ENCODE measurements at places on chromosomes 2 and 18.

DNA sequence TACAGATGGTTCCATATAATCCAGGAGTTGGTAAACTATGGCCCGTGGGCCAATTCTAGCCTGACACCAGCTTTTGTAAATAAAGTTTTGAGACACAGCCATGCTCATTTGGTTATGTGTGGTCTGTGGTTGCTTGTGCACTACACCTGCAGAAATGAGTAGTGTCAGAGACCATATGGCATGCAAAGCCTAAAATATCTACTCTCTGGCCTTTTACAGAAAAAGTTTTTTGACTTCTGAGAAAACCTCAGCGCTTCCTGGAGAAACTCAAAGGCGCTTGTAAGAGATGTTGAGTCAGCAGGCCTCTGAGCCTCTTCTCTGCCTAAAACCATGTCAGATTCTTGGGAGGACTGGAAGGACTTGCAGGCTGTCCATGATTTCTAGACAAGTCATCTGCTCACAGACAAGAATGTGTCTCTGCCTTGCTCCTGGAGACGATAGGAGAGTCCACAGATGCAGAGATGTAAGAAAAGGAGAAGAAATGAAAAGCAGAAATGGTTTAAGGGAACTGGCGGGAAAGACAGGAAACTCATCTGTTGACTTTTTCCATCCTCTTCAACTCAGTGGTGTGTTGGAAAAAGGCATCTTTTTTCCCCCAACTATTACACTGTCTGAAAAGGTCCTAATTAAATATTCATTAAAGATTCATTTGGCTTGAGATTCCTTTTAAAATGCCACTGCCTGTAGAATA lies 5.2 kb downstream of the TTC39C start:
- DNase-seq, result no peak

- DNase-seq, result no peak
Observed at GRCh38 chr2:161163440-161163839, 3.2 kb downstream of the TANK start.

GRCh38 chr18:65527879-65528633 lies 222.8 kb upstream of the CDH7 start:
- DNase-seq, result no peak

- DNase-seq, result peak; percentile 57
Observed at GRCh38 chr18:58754544-58755068, 83.3 kb downstream of the MALT1 start.

GRCh38 chr2:128309280-128310093 lies 9.2 kb downstream of the HS6ST1 start:
- peak; percentile 66 for DNase-seq

- DNase-seq, result no peak
Observed at GRCh38 chr18:7908681-7909299, 341.7 kb downstream of the PTPRM start.

DNA sequence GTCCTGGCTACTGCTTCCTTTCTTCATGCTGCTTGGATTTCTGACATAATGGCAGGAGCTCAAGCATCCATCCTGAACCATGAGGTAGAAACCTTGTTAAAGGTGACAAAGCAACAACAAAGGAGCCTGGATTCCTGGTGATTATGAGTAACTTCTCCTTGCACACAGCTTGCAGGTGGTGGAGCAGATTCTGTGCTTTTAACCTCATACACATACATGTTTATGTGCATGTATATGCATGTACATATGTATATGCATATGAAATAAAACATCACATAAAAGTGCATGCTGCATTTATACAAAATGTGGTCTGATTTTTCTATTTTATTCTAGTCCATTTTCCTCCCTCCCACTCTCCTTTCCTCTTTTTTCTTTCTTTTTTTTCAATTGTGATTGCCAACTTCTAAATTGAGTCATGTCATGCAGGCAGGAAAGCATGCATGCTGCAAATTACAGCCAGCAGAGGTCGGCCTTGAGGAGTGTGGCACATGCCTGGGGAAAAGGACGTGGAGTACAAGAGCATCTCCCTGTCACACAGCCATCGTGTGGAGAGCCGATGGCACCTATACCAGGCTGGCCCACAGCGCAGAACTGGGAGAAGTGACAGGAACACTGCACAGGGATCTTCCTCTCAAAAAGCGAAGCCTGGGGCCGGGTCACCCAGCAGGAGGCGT lies 17.9 kb downstream of the LCT start:
- DNase-seq, result no peak

DNA sequence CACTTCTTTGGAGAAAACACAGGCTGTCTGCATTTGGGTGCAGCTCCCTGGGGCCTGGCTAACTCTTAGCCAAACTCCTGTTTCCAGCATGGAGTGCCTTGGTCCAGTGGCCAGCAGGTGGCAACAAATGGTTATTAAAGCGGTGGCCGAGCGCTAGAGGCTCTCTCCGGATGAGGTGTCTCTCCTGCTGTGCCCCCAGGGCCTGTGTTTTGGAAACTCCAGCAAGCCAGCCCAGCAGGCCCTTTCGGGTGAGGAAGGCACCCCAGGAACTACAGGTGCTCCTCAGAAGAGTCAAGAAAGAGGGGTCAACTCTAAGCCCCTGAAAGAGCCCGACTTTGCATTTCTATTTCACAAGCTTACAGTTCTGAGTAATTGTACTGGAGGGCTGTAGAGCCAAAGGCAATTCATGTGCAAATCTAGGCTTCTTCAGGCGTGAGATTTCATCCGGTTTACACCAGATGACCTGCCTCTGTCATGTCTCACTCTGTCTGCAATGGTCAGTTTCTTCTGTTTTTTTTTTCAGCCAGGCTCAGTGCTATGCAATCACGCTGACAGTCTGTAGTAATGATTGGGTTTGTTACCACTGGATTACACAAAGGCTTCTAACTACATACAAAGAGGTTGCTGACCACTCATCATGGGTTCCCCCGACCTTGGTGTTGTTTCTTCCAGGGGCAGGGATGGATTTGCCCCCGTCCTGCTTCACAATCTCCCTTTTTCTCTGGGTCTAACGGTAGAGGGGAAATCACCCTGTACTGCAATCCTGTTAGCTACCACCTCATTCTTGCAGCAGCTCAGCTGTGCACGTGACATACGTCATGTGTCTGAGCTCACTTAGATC lies 7.6 kb upstream of the CHRNA1 start:
- DNase-seq, result peak; percentile 74

DNA sequence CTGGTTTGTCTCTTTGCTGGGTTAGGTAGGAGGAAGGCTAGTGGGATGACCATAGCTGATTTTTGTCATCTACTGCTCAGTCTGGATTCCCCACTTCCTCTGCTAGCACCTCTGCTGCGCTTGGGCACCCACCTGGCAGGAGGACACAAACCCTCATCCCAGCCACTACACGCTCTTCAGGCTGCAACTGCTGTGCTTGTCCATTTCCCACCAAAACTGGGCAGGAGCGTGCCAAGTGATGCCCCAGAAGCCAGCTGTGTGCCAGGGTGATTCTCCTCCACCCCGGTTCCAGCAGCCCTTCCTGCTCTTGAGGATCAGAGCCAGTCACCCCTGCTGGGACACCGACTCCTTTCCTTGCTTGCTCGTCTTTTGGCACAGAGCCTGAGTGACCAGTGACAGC lies 15.7 kb upstream of the PER2 start:
- DNase-seq, result no peak

- no peak for DNase-seq
Observed at GRCh38 chr2:223786236-223786635, 51.1 kb downstream of the AP1S3 start.

GRCh38 chr18:78975292-78975691 lies 4.3 kb upstream of the SALL3 start:
- no peak for DNase-seq

GRCh38 chr18:73962256-73962655 lies 185.4 kb downstream of the FBXO15 start:
- DNase-seq, result no peak

- no peak for DNase-seq
Observed at GRCh38 chr2:205802065-205802464, 119.8 kb downstream of the NRP2 start.

GRCh38 chr2:241659150-241659739 lies 21.8 kb downstream of the ATG4B start:
- no peak for DNase-seq

GRCh38 chr18:53819174-53819573 lies 405.3 kb downstream of the MBD2 start:
- DNase-seq, result no peak

GRCh38 chr18:710418-711300 lies 1.8 kb downstream of the ENOSF1 start:
- DNase-seq, result no peak

GRCh38 chr2:48098539-48098938 lies 192.2 kb upstream of the FBXO11 start:
- DNase-seq, result no peak

DNA sequence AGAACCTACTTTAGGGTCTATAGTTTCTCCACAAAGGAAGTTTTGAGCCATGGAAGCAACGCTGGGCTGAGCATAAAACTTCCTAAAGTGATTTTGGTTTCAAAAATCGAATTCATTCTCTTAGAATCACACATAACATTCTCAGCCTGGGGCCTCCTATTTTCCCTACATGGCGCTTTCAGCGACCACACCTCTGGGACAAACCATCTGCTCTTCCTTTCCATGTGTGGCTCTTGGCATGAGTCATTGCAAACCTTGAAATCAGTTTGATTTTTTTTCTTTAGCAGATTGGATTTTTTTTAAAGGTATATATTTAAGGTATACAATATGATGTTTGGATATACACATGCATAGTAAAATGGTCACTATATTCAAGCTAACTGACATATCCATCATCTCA lies 72.5 kb upstream of the APCDD1 start:
- DNase-seq, result no peak

GRCh38 chr2:10350761-10351160 lies 48.1 kb downstream of the HPCAL1 start:
- DNase-seq, result no peak

DNA sequence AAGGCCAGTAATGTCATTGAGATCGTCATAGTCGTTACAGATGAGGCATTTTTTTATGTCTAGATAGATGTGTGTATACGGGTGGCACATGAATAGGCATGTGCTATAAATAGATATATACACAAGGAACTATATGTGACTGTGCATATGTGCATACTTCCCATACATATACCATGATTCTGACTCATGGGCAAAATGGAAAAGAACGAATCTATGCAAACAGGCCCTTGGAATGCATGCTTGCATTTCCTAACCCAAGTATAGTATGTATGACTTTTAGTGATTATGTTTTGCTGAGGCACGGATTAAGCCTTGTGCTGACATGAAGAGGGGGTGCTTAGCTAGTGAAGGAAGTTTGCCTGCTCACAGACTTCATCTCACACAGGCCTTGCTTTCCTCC lies 111.7 kb downstream of the BCL11A start:
- no peak for DNase-seq

DNA sequence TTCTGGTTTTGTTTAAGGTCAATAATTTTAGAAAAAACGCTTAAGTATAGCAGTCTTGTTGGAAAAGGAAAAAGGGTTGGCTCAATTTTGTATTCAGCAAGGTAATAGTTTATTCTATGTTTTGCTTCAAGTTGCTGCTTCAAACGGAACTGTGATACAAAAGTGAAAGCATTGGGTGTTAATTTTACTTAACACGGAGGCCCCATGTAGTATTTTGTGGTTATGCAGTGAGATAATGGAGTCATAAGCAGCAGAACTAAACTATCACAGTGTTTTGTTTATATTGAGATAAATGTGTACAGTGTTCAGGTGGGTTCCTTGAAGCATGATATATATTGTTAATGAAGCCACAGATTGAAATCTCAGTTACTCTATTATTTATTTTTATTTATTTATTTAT lies 67.0 kb upstream of the LYPD6B start:
- no peak for DNase-seq

DNA sequence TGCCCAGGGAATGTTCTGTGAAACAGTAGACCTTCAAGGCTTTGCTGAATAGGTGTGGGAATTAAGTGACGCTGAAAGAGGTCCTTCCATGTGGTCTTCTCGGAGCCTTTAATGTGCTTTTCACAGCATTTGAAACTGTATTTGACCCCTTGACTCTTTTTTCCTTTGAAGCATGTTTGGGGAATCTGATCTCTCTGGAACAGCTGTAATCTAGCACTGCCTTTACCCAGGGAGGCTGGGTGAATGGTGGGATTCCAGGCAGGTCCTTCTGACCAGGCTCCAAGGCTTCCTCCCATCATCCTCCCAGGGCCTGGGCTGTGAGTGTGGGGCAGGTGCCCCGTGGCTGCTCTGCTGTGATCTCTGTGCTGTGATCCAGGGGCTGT lies 4.2 kb downstream of the ZAP70 start:
- DNase-seq, result no peak

GRCh38 chr2:95323347-95324155 lies 26.4 kb downstream of the KCNIP3 start:
- no peak for DNase-seq

GRCh38 chr18:26406854-26407517 lies 141.4 kb downstream of the KCTD1 start:
- DNase-seq, result no peak

DNA sequence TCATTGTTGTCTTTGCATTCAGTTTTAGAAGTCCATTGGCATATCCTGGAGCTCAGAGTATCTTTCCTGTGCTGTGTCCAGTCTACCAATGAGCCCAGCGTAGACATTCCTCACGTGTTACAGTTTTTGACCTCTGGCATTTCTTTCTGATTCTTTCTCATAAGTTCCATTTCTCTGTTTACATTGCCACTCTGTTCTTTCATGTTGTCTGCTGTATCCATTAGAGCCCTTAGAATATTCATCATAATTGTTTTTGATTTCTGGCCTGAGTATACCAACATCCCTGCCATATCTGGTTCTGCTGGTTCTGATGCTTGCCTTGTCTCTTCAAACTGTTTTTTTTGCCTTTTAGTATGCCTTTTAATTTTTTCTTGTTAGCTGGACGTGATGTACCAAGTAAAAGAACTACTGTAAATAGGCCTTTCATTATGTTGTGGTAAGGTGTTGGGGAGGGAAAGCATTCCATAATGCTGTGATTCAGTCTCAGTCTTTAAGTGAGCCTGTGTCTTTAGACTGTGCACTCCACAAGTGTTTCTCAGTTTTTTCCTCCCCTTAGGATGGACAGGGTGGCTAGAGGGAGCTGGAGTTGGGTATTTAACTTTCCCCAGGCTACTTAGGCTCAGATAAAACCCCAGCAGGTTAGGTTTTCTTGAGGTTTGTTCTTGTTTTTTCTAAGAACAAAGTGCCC lies 35.6 kb downstream of the CEP192 start:
- DNase-seq, result no peak

- no peak for DNase-seq
Observed at GRCh38 chr2:196959734-196960338, 33.3 kb upstream of the PGAP1 start.

- DNase-seq, result no peak
Observed at GRCh38 chr2:20568501-20569463, 82.1 kb downstream of the HS1BP3 start.

DNA sequence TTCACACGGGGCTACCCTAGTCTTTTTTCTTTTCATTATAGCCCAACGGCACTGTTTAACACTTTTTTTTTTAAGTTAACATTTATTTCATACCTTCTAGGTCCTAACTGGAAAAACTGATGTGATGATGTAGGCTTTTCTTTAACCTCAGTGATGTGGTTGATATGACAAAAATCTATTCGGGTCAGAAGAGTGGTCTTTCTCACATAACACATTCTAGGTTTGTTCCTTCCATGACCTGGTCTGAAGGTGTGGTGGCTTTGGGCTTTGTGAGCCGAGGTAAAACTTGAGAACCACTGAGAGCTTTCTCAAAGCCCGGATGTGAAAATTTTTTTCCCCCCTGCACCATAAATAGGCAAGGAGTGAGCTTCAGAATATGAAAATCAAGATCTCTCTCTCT lies 44.2 kb downstream of the GPD2 start:
- no peak for DNase-seq

Data from lower lobe of right lung (tissue), 2 donors.